GM23338 (cell line): ENCODE measurements at places on chromosomes 5 and 9.

DNA sequence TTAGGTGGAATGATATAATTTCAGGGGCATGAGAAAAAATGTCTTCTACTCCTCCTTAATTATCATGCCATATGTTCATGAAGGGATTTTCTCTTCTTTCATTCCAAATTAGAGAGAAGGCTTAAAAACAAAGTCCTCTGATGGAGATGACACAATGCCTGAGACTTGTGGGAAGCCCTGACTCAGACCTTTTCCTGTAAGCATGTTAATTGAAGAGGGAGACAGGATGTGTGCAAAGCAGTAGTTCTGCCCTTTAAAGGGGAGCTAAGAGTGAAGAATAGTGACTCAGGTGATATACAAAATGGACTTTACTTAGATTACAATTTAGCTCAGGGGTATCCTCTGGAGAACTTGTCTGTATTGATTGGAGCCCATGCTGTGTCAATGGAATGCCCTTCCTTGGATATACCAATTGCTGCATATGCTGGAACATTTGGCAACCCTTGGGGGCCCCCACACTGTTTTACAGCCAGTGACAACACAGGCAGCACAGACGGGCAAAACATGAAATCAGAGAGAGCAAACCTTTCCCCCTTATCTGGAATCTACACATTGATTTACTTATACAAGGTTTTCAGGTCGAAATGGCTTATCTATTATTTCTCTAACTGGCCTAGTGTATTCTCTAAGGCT lies 81.3 kb downstream of the IZUMO3 start:
- peak; percentile 34 for DNase-seq

DNA sequence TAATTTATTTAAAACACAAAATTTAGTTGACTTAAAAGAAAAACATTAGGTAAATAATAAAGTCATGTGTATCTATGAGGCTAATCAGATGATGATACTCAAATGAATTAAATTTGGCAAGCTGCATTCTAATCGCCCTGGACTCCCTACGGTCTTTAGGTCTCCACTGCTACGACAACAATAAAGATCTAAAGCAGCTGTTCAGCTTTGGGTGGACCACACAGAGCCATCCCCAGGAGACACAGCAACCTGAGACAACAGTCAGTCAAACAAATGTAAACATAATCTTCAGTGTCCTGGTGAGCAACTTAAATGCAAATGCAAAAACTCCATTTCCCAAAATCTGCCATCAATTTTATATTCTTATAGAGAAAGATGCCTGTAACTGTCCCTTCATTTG lies 65.5 kb downstream of the MCTP1 start:
- DNase-seq: peak; percentile 3

- no peak for DNase-seq
Measured at GRCh38 chr5:133618141-133618540, 5.8 kb upstream of the FSTL4 start.

GRCh38 chr9:17578911-17579793 lies at the start of gene SH3GL2:
Gene SH3GL2 (plus strand): TSS chr9:17579066.
- DNase-seq: peak; percentile 97

DNA sequence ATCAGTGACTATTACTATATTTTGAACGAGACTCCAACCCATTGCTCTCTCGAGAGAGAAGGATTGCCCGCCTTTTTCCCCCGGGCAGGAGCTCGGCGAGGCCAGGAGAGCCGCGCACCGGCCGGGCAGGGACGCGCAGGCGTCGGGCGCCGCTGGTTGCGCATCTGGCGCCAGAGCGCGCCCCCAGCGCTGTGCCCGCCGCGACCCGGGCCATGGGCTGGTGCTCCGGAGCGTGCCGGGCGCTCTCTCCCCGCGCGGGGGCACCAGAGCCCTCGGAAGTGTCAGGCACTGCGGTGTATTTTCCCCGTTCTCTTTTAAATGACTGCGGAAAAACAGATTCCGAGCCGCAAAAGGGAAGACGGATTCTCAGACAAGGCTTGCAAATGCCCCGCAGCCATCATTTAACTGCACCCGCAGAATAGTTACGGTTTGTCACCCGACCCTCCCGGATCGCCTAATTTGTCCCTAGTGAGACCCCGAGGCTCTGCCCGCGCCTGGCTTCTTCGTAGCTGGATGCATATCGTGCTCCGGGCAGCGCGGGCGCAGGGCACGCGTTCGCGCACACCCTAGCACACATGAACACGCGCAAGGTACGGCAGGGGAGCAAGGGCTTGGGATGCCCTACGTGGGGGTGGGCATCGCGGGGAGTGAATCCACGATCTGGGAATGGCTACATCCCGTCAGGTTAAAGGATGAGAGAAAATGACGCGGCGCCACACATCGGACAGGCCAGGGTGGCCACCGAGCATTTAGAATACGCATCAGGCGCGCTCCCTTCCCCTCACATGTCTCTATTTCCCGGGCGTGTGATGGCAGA lies 1.1 kb upstream of the NTRK2 start:
- DNase-seq: peak; percentile 88

- DNase-seq: no peak
Measured at GRCh38 chr9:98907055-98907454, 36.7 kb upstream of the COL15A1 start.

- no peak for DNase-seq
Measured at GRCh38 chr5:95027151-95027721, 257.7 kb downstream of the MCTP1 start.

GRCh38 chr9:106872641-106873040 lies 9.7 kb downstream of the ZNF462 start:
- no peak for DNase-seq

DNA sequence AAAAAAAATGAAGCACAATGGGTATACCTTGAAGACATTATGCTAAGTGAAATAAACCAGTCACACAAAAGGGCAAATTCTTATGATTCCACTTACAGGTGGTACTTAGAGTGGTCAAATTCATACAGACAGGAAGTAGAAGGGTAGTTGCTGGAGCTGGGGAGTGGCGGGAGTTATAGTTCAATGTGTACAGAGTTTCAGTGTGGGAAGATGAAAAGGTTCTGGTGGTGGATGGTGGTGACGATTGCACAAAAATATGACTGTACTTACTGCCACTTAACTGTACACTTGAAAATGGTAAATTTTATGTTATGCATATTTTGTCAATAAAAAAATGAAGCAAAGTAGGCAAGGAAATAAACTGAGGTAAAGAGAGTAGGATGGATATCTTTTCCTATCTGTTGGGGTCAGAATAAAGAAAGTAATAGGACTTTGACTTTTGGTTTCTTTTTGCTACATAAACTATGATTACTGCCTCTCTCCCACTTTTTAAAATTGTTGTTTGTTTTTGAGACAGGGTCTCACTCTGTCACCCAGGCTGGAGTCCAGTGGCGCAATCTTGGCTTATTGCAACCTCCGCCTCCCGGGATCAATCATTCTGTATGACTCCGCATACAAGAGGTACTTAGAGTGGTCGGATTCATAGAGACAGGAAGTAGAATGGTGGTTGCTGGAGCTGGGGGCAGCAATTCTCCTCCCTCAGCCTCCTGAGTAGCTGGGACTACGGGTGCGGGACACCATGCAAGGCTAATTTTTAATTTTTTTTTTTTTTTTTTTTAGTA lies 4.0 kb upstream of the PSAT1 start:
- DNase-seq: no peak

GRCh38 chr9:133187561-133188005 lies 21.5 kb downstream of the OBP2B start:
- no peak for DNase-seq

DNA sequence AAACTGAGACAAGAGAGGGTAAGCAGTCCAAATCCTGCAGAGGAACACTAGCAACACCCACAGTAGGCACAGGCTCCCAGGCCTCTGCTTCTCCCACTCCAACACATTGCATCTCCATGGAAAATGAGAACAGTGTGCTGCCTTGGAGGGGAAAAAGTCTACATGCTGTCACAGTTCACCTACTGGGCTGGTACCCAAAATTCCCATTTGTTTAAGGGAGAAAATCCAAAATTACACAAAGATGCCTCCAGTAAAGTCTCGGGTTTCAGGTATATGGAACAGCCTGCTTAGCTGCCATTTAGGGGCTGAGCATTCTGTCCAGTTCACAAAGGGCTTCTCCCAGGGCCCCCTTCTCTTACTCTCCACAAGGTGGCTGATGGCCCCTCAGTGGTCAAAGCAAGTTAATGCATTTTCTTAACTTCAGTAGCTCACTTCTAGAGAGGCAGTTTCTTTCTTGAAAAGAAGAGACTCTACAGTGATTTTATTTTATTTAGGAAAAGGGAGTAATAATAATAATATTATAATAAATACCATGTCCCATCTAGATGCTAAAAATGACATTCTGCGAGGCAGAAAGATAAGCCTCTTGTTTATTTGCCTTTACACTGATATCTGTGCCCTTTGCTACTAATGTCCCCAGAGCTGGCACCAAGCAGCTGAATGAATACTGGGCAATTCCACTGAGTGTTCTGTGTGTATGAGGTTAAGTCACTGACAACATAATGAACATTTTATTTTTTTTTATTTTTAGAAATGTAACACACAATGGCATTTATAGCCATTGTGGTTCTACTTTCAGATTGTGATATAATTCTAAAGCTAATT lies 89.4 kb downstream of the RGS7BP start:
- peak; percentile 85 for DNase-seq

DNA sequence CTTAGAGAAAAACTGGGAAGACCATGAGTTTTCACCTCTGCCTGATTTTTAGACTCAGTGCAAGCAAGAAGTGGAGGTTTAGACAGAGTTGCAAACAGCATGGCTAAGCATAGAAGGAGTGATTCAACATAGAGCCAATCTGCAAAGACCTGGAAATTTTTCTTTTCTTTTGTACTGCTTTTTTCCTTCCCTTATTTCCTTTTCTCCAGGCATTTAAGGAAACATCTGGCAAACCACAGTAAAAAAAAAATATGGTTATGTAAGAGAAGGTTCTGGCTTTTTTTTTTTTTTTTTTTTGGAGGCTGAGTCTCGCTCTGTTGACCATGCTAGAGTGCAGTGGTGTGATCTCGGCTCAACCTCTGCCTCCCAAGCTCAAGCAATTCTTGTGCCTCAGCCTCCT lies 16.6 kb upstream of the DCAF12 start:
- DNase-seq: no peak

- DNase-seq: no peak
Measured at GRCh38 chr5:135705941-135706466, 127.2 kb upstream of the CXCL14 start.

DNA sequence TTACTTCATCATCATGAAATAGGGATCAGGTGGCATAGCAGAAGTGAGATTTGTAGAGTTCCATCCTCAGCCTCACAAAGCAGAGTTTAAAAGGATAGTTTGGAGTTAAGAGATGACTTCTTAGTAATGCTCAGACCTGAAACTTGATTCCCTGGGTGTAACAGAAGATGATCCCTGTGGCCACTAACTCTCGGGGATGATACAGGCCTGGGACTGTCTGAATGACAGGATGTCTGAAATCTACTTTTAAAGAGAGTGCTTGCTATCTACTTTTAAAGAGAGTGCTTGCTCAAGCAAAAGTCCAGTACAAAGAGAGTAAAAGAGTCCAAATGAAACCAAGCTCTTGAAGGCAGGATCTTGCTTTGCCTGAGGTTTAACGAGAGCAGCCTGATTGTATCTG lies 14.6 kb downstream of the ADAMTS16 start:
- no peak for DNase-seq

DNA sequence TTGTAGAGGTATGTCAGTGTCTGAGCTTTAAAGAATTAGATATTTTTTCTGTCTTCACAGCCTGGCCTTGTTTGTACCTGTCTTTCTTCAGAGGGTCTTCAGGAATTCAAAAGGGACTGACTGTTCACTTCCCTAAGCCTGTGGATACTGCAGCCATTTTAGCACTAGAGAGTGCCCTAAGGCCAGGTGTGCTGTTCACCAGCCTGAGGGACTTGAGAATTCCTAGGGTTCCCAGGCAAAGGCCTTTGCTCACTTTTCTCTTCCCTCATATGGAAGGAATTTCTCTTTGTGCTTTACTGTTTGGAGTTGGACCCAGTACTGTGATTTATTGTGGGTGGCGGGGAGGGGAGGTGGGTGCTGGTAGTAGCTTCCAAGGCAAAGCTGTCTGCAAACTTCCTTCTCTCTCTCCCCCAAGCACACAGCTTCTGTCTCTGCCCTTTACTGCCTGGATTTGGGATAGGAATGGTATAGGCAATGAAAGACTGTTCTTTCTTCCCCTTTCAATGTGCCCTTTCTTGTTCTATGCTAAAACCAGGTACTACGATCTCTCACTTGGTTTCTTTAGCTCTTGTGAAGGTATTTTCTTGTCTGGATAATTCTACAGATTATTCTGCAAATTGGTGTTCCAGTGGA lies 9.7 kb upstream of the LRRC70 start:
- DNase-seq: peak; percentile 66

- DNase-seq: no peak
Measured at GRCh38 chr9:124122321-124122720, 110.8 kb downstream of the LHX2 start.

DNA sequence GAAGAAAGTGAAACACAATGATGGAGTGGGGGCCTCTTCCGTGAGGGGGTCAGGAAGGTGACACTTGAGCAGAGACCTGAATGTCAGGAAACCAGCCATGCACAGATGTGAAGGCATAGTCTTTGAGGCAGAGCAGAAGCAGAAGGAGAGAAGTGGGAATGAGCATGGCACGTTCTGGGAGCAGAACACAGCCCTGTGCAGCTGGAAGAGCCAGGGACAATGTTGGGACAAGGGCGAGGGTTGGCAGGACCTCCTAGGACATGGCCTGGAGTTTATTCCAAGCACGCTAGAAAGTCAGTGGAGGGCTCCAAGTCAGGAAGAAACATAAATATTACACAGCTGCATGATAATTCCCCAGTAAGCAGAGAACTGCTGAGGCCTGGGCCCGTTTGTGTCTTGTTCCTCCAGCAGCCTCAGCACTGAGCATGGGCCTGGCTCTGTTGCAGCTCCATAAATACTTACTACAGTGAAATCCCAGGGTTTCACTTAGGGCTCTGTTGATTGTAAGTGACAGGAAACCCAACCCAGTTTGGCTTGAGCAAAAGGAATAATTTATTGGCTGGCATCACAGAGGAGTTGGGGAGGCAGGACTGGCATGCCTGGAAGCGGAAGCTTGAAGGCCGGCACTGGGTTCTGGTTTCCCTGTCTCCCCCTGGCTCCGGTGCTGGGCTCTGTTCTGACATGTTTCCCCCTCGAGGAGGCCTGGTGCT lies 66.2 kb downstream of the MVB12B start:
- DNase-seq: no peak

DNA sequence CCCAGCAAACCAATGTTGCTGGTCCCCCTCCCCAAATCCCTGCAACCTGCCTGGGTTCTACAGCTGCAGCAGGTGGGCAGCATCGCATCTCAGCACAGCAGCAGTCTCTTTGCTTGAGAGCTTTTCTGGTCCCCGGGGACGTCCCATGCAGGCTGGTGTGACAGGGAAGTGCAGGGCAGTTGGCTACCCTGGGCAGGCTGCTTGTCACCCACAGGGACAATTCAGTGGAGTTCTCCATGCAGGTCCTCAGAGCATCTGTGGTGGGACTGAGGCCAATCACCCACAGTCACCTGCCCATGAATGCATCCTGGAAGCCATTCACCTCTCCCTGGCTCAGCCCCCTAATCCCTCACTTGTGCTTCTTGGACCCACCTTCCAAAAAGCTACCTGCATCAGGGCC lies 43.9 kb upstream of the SEMA4D start:
- no peak for DNase-seq

GRCh38 chr9:90795871-90796317 lies 5.7 kb upstream of the SYK start:
- DNase-seq: no peak

- DNase-seq: no peak
Measured at GRCh38 chr9:20033511-20033910, 244.7 kb upstream of the SLC24A2 start.
